ENCODE measurements at places on chromosomes 2 and 18. TPM values are rescaled to one million over a fixed set of nuclear protein-coding genes. Genes with fewer than 3 reads are reported as not detected.

DNA sequence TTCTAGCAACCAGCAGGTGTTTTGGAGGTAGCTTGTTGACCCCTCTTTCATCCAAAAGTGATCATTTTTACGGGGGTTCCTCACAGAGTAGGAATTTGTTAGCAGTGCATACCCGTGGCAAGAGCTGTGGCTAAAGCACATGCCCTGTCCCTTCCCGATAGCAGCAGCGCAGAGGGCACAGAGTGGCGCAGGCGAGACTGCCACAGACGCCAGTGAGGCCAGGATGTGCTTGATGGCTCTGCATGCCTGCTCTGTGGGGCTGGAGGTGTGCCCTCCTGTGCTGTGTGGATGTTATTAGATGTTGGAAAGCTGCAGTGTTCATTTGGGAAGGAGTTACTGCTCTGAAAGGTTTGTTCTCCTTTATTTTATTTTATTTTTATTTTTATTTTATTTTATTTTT is 153.6 kb downstream of the FAM210A start:
- H3K36me3 ChIP-seq = no peaks in the 10 kb centered on the region
- no peaks in the 10 kb centered on the region for H3K27me3 ChIP-seq
- H3K4me1 ChIP-seq = peaks cover 26% of the 10 kb centered on the region
- no peak overlapping the region for H3K27ac ChIP-seq
- no peak overlapping the region for H3K4me3 ChIP-seq
- no peak for DNase-seq

- DNase-seq = no peak
- H3K4me3 ChIP-seq = no peak overlapping the region
- H3K36me3 ChIP-seq = no peaks in the 10 kb centered on the region
Measured at GRCh38 chr2:163132850-163133249, 294.3 kb upstream of the KCNH7 start.

GRCh38 chr2:70010576-70011111 is 49.2 kb upstream of the ASPRV1 start:
- no peaks in the 10 kb centered on the region for H3K36me3 ChIP-seq
- no peak overlapping the region for H3K4me3 ChIP-seq
- no peaks in the 10 kb centered on the region for H3K4me1 ChIP-seq
- no peaks in the 10 kb centered on the region for H3K27me3 ChIP-seq
- no peak overlapping the region for H3K27ac ChIP-seq
- no peak for DNase-seq

GRCh38 chr18:11096839-11097750 is 52.3 kb downstream of the PIEZO2 start:
- H3K4me1 ChIP-seq = no peaks in the 10 kb centered on the region
- DNase-seq = no peak
- no peaks in the 10 kb centered on the region for H3K36me3 ChIP-seq
- no peak overlapping the region for H3K4me3 ChIP-seq
- no peaks in the 10 kb centered on the region for H3K27me3 ChIP-seq

DNA sequence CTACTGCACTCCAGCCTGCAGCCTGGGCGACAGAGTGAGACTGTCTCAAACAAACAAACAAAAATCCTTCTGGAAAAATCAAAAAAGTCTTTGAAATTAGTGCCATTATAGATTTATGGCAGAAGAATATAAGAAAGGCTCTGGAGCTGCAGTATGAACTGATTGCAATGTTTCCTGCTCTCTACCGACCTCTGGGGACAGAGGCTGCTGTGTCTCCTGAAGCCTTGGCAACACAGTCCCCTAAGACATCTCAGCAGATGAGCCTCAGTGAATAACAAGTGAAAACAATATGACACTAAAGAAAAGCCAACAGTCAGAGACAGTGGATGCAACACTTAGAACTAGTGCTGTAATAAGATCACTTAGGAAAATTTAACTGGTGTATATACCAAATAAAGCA is 494.9 kb upstream of the LRATD1 start:
- no peak for DNase-seq
- H3K4me3 ChIP-seq = no peak overlapping the region
- H3K27me3 ChIP-seq = no peaks in the 10 kb centered on the region
- H3K36me3 ChIP-seq = no peaks in the 10 kb centered on the region
- no peaks in the 10 kb centered on the region for H3K4me1 ChIP-seq
- no peak overlapping the region for H3K27ac ChIP-seq

GRCh38 chr2:172693037-172693436 is 42.6 kb upstream of the RAPGEF4 start:
- H3K36me3 ChIP-seq = no peaks in the 10 kb centered on the region
- no peak for DNase-seq
- no peak overlapping the region for H3K4me3 ChIP-seq

- DNase-seq = no peak
- H3K27me3 ChIP-seq = no peaks in the 10 kb centered on the region
- H3K27ac ChIP-seq = no peak overlapping the region
- no peak overlapping the region for H3K4me3 ChIP-seq
Measured at GRCh38 chr2:55204950-55205349, 27.1 kb downstream of the CLHC1 start.

DNA sequence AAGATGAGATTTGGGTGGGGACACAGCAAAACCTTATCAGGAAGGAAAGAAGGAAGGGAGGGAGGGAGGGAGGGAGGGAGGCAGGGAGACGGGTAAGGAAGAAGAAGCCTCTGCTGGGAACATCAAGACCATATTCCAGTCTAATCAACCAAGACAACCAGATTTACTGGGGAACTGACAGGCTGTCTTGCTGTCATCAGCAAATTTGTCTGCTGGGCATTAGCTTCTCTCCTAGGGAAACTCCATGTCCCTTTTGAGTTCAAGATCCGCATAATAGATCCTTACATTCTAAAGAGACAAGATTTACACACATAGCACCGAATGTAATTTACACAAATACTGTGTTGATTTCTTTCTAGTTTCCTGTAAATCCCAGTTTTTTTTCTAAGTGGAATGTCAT is 1618.9 kb upstream of the ZEB2 start:
- no peaks in the 10 kb centered on the region for H3K36me3 ChIP-seq
- no peaks in the 10 kb centered on the region for H3K27me3 ChIP-seq
- H3K4me1 ChIP-seq = no peaks in the 10 kb centered on the region

DNA sequence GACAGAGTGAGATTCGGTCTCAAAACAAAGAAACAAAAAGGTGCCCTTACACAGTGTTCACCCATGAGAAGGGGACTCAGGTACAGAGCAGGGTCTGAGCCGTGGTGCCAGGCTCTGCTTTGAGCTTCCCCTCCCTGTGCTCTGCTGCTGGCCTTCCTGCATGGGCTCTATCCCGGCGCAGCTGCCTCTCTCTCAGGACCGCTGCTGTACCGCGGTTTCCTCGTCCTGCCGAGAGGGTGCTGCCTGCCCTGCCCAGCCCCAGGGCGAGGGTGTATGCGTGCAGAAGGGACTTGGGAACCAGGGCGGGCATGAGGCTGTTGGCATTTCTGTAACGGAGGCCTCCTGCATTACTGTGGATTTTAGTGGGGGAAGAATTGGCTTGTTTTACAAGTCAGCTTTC is 30.1 kb downstream of the SH3RF3 start:
- no peak overlapping the region for H3K27ac ChIP-seq
- no peak overlapping the region for H3K4me3 ChIP-seq
- no peaks in the 10 kb centered on the region for H3K36me3 ChIP-seq
- no peaks in the 10 kb centered on the region for H3K4me1 ChIP-seq

- no peak overlapping the region for H3K27ac ChIP-seq
- no peak overlapping the region for H3K4me3 ChIP-seq
- H3K36me3 ChIP-seq = no peaks in the 10 kb centered on the region
- DNase-seq = no peak
Measured at GRCh38 chr2:213627835-213628460, 343.7 kb downstream of the SPAG16 start.

- H3K36me3 ChIP-seq = no peaks in the 10 kb centered on the region
- no peak for DNase-seq
- no peaks in the 10 kb centered on the region for H3K4me1 ChIP-seq
- no peak overlapping the region for H3K4me3 ChIP-seq
- no peaks in the 10 kb centered on the region for H3K27me3 ChIP-seq
Measured at GRCh38 chr2:38281095-38281742, 95.9 kb downstream of the ATL2 start.

DNA sequence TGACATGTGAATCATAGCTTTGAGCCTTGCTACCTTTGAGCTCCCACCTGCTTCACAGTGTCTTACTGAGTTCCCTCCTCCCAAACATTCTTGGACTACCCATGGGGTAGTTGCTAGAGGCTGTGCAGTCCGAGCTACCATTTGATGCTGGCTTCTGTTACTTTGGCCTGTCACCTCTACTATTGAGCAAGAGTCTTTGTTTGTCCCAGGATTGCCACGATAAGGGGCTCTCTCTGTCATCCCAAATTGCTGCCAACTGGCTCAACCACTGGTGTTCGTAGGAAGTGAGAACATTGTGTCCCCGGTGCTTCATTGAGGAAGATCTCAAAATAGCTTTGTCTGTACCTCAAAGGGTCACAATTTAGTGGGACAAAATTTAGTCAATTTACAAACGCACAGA is 59.1 kb upstream of the PAX8 start:
- no peak overlapping the region for H3K4me3 ChIP-seq
- no peaks in the 10 kb centered on the region for H3K36me3 ChIP-seq
- H3K27me3 ChIP-seq = no peaks in the 10 kb centered on the region
- DNase-seq = no peak
- H3K4me1 ChIP-seq = no peaks in the 10 kb centered on the region

DNA sequence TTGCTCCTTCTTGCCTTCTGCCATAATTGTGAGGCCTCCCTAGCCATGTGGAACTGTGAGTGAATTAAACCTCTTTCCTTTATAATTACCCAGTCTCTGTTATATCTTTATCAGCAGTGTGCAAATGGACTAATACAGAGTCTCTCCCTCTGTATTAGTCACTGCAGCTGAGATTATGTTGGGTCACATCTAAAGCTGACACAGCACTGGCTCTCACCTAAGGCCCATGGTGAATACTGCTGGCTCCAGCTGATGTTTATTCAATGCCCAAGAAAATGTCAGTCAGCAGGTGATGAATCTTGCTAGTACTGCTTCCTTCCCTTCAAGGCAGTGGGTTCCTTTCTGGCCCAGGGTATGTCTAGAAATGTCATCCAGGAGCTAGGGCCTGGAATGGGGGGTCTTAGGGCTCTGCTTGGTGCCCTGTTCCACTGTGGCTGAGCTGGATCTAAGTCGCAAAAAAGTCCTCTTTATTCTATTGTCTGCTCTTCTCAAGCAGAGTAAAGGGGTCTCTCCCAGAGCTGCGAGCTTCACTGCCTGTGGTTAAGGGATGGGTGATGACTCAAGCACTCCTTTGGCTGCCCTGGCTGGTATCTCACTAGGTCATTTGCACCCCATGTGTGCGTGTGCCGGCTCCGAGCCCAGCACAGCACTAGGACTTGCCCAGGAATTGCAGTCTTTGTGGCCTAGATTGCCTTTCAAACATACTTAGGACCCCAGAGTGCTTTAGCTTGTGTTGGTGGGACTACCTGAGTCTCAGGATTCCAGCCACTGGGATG is 29.9 kb downstream of the PPP1R1C start:
- H3K4me1 ChIP-seq = no peaks in the 10 kb centered on the region
- DNase-seq = no peak
- H3K27me3 ChIP-seq = no peaks in the 10 kb centered on the region
- no peak overlapping the region for H3K4me3 ChIP-seq

- no peak overlapping the region for H3K4me3 ChIP-seq
- no peak overlapping the region for H3K27ac ChIP-seq
- DNase-seq = peak; percentile 30
- no peaks in the 10 kb centered on the region for H3K27me3 ChIP-seq
- no peaks in the 10 kb centered on the region for H3K36me3 ChIP-seq
Measured at GRCh38 chr2:160324161-160324800, 124.2 kb upstream of the ITGB6 start.

GRCh38 chr2:219524817-219525216 is 10.5 kb downstream of the ASIC4 start:
- peaks cover 44% of the 10 kb centered on the region for H3K27me3 ChIP-seq
- peaks cover 10% of the 10 kb centered on the region for H3K4me1 ChIP-seq
- no peak for DNase-seq

DNA sequence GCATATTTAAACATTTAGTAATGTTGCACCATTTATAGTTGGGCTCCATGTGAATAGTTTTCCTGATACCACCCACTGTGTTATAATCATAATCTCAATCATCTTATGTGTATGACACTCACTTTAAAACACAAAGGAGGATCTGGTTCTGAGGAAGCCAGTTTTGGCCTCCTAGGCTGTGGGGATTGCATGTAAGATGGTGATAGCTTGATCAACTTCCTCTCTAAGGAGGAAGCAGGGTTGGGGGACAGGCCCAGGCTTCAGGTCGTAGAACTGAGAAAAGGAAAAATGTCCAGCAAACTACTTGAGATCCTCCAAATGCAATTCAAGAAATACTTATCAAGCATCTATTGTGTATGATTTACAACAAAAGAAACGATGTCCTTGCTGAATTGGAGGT is 4.9 kb upstream of the PPM1B start:
- no peak overlapping the region for H3K4me3 ChIP-seq
- no peaks in the 10 kb centered on the region for H3K27me3 ChIP-seq
- DNase-seq = no peak

GRCh38 chr2:173218326-173219056 is 136.2 kb upstream of the CDCA7 start:
- H3K4me1 ChIP-seq = no peaks in the 10 kb centered on the region
- no peak overlapping the region for H3K27ac ChIP-seq
- no peaks in the 10 kb centered on the region for H3K36me3 ChIP-seq
- no peak for DNase-seq
- no peaks in the 10 kb centered on the region for H3K27me3 ChIP-seq
- no peak overlapping the region for H3K4me3 ChIP-seq

GRCh38 chr2:121382744-121383143 is 97.7 kb upstream of the TFCP2L1 start:
- H3K27ac ChIP-seq = no peak overlapping the region
- no peaks in the 10 kb centered on the region for H3K4me1 ChIP-seq
- H3K27me3 ChIP-seq = no peaks in the 10 kb centered on the region
- H3K4me3 ChIP-seq = no peak overlapping the region
- no peak for DNase-seq

GRCh38 chr18:3594760-3595368 is 144.9 kb downstream of the TGIF1 start:
- H3K4me3 ChIP-seq = peak overlapping the region; percentile 68
- H3K27ac ChIP-seq = peak overlapping the region; percentile 91

GRCh38 chr18:44153981-44154380 is 526.7 kb upstream of the SETBP1 start:
- no peak for DNase-seq
- no peak overlapping the region for H3K4me3 ChIP-seq
- H3K27me3 ChIP-seq = no peaks in the 10 kb centered on the region
- no peaks in the 10 kb centered on the region for H3K36me3 ChIP-seq
- no peak overlapping the region for H3K27ac ChIP-seq

Gene CKAP2L
- polyA plus RNA-seq = 0.21 TPM

Gene GKN2
- not detected for polyA plus RNA-seq

Gene MC2R
- polyA plus RNA-seq = not detected

Gene STK11IP
- 8.3 TPM for polyA plus RNA-seq

Gene CNOT9
- 22.9 TPM for polyA plus RNA-seq

Gene TGFA
- polyA plus RNA-seq = 1.8 TPM

Gene SOWAHC
- polyA plus RNA-seq = 0.37 TPM

Gene VWA3B
- polyA plus RNA-seq = not detected

Gene TUBA3E
- not detected for polyA plus RNA-seq

Gene RNF125
- polyA plus RNA-seq = 62.8 TPM

Gene WDR35
- polyA plus RNA-seq = 2.5 TPM

Gene DSG1
- not detected for polyA plus RNA-seq

Gene SMAD4
- 37.7 TPM for polyA plus RNA-seq

Gene CGREF1
- not detected for polyA plus RNA-seq

Data from CD4-positive, alpha-beta memory T cell (primary cell).